ENCODE measurements at places on chromosomes 3 and 15.

DNA sequence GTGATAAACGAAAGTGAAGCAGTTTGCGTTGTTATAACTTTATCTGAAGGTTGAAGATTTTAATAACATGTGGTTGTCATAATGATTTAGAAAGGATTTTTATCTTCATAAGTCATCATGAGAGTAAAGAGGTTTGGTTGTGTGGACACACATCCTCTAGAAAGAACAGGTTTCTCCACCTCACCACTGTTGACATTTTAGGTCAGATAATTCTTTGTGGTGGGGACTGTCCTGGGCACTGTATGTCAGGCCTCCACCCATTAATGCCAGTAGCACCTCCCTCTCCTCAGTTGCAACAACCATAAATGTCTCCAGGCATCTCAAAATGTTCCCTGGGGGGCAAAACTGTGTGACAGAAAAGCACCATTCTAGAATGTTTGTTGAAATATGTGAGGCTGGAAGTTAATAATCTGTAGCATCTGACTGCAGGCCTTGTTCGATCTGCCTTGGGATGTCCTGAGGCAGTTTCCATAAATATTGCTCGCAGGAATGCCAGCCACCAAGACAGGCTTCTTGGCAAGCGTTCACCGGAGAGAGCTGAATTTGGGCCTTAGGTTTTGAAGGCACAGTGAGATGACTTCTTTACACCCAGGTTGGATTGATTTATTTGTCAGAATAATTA is 100.1 kb downstream of the ADAMTSL3 start:
- DNase-seq: no peak

DNA sequence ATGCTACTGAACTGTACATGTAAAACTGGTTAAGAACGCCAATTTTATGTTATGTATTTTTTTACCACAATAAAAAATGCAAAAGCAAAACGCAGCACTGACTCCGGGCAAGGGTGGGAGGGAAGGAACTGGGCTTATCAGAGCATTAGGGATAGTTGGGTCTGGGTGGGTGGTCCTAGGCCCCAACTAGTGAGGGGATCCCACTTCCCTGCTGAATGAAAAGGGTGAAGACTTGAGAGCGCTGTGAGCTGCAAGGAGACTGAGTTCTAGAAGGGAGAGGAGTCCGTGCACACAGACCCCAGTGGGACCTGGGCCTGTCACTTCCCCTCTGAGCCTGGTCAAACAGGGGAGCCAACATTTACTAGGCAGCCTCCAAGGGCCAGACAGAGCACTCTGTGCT is 98.6 kb downstream of the TPRA1 start:
- DNase-seq: no peak

DNA sequence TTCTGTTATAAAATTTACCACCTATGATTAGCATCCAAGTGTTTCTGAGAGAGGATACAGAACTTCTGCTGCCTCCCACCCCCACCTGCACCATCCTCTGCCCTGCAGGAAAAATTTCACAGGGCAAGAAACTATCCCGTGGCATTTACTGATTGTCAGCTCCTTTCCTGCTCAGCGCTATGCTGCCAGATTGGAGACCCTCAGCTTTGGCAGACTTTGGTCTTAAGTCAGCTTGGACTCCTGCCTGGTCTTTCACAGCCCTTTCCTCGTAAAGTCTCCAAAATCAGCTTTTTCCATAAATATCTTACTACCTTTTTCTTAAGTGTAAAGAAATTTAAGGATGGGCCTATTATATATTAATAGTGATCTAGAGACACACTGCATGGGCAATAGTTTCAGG is 239.9 kb upstream of the ADAMTS9 start:
- no peak for DNase-seq

GRCh38 chr3:146896711-146897110 is 291.6 kb upstream of the PLSCR5 start:
- DNase-seq: no peak

DNA sequence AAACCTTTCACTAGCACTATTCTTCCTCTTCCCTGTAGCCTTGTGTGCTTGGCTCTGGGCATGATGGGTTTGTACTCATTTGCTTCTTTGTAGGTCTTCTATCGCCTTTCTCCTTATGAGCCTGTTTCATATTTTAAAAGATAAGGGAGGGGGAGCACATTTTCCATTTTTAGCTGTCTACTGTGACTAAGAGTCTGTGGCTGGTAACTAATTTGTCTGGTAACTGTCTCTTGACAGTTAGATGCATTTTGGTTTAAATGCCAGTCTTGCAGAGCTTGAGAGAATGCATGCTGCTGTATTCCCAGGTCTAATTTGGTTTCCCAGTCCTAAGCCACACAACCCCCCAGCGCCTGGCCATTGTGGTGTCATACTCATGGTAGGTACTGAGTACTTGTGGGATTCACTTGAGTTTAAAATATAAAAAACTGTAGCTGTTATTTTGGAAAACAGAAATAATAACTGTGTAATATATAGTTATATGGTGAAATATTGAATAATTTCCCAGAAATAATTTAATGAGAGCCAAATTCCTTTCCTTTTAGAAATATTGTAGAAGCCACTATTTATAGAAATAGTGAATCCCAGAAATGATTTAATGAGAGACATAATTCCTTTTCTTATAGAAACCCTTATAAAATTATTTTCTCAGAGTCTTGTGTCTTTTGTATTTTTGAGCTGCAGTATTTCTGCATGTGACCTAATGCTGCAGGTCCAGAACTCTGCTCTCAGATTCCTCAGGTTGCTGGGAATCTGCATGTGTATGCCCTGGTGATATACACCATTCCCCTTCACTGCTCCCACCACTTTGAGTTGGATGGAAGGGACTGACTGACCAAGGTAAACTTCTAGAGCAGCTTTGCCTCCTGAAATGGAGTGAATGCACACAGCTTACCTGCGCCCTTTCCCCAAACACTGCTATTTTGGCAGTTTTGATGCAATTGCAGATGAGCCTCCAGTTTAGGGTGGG is 13.9 kb upstream of the GPR171 start:
- DNase-seq: no peak

- DNase-seq: no peak
Measured at GRCh38 chr3:120368172-120368571, 19.0 kb upstream of the LRRC58 start.

- no peak for DNase-seq
Measured at GRCh38 chr15:97081666-97082226, 751.2 kb downstream of the NR2F2 start.

GRCh38 chr3:139759470-139759869 is 81.7 kb upstream of the NMNAT3 start:
- DNase-seq: no peak

DNA sequence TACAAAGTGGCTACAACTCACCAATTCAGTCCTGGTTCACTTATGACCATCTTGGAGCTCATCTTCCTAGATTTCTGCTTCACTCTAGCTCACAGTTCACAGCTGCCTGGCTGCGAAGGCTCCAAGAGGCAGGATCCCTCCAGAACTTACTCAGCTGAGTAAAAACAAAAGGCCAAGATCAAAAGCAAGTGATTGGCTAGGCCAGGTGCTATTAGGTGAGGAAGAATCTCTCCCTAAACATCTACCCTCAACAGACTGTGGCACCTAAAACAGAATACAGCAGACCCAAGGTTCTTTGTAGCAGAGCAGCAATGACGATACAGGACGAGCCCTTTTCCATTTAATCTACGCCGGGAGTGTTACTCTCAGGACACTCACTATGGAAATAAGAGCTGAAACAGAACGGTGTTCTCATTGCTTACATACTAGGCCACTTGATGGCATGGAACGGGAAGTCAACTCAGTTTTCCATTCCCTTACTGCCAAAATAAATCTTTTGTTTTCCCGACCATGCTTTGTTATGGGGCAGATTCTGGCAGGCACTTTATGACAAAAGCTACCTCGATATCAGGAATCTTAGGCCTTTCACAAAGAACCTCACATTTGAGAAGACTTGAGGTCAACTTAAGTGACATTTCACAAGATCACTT is 901 bp downstream of the ICE2 start:
- no peak for DNase-seq

DNA sequence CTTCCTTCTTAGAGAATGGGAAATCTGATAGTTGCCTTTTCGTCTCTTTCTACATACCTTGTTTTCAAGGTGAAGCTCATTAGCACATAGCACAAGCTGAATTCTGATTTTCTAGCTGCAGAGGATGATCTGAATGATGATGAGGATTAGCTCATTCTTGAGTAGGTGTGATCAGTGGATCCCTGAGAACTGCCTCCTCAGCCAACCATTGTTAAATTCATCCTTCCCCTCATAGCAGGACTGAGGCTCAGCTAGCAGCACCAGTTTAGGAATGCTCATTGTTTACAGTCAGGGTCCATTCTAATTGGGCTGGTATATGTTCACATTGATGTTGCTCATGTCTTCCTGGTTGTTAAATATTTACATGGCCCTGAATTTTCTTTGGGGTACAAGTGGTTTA is 299.9 kb upstream of the MME start:
- DNase-seq: no peak

DNA sequence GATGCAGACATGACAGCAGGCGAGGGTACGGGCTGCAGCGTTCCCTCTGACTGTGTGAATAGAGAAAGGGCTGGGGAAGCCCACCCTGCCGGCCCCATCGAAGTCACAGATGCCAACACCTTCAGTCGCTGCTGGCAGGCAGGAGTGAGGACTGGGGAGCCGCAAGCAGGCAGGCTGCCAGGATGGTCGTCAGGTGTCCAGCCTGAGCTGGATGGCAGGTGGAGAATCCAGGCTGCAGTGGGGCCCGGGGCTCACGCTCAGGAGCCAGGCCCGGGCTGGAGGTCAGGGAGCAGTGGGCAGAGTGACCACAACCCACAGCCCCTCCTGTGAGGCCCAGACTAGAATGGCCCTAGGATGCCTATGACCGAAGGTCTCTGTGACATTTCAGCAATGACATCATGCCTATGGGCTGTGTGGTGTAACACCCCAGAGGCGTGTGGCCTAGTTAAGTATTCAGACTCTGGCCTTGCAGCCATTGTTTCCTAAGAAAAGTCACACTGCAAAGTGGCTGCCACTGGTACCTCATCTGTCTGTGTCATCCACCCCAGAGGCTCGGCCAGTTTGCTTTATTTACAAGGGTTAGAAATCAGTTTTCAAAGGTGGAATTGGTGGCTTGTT is 15.7 kb downstream of the PRR23E start:
- DNase-seq: no peak

DNA sequence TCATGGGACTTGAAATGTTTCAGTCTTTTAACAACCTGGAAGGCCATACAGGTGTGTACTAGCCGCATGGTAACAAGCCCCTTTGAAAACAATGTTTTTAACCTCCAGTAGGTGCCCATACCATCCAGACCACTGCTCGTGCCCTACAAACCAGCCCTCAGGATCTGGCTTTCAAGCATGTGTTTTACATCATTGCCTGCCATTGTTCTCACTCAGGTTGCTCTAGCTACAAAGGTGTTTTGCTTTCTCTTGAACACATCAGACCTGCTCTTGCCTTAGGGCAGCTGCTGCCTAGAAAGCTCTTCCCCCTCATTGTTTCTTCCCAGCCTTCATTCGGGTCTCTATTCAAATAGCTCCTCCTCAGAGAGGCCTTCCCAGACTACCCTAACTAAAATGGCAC is 32.3 kb upstream of the MAP3K13 start:
- DNase-seq: no peak

DNA sequence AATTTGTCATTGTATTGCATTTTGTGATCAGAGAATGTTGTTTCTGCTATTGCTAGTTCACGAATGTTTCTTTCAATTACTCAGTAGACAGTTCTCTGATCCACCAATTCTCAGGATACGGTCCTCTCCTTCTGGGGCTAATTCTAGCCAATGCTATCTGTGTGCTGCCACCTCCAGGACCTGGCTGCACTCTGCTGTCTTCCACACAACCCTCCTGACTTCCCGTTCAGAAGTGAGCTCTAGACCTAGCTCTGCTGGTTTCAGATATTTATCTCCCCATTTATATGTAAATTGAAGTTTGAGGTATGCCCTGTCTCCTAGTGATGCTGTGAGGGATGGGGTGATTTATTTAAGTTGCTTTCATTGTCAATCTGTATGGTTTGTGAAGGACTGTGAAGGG is 21.7 kb upstream of the UBL7 start:
- DNase-seq: no peak

DNA sequence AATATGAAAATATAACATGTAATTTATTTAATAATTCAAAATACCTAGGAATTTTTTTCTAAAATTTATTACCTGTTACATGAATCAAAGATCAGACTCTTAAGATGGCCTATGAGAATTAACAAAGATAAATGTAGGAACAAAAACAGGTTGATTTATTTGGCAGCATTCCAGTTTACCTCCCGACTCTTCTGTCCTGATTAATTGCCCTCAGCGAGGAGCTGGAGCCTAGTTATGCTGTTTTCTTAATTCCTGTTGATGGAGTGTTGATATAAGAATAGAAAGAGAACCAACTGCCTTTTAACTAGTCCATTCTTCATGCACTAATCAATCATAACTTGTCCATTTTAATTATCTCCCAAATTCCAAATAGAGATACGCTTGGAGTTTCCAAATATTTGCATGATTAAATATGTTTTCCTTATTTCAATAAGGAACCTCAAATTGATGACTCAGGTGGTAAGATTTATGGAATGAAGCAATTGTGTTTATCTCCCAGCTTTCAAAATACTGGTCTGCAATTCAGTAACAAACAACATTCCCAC is 10.6 kb upstream of the CPB1 start:
- DNase-seq: no peak

DNA sequence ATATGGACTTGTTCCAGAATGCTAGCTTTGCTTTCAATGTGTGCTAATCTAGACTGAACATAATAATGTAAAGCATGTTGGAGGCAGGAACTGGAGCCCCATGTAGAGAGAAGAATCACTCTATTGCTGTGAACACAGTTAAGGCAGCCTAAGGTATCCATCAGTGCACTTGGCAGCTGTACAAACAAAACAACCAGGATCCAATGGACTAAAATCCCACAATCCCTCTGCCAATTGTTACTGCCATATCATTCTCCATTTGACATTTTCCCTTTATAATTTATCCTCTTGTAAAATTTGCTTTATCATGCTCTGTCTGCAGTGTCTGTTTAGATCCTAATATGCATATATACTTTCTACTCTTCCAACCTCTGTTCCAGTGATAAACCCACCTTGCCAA is 756.8 kb upstream of the LMCD1 start:
- no peak for DNase-seq
